Stimulated activated CD8-positive, alpha-beta memory T cell treated with anti-CD3 and anti-CD28 coated beads, Interleukin-12 subunit alpha, Interleukin-12 subunit beta, amount 100 ng/mL, for 1 hour (primary cell): ENCODE measurements at places on chromosomes 3 and 15.

DNA sequence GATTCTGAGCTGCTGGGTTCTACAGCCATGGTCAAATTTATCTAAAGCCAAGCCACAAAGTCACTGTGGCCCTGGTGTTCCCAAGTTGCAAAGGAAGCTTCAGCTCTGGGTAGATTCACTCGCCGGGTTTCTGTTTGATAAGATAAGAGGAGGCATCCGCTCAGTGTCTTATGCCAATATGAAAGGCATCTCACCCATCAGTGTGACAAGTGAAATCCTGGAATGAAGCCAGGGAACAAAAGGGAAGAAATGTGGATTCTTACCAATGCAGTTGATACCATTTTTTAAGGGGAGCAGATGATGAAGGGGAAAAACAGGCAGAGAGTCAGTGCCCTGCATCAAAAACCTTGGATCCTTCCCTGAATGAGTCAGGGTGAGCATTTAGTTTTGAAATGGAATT is 2.8 kb upstream of the CPNE4 start:
- no peak for DNase-seq

- DNase-seq = no peak
These were observed 228.2 kb downstream of the TCF12 start for GRCh38 chr15:57146506-57147201.

DNA sequence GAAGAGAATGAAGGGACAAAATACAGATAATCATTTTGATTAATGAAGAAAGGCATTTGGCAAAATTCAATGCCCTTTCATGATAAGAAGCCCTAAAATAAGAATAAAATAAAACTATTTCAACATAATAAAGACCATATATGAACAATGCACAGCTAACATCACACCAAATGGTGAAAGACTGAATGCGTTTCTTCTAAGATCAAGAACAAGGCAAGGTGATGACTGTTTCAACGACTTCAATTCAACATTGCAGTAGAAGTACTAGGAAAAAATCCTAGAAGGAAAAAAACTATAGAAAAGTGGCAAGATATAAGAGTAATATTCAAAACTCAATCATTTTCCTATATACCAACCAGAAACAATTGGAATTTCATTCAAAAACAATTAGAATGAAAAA is 280.1 kb upstream of the GRM7 start:
- no peak for DNase-seq

GRCh38 chr3:45387636-45388348 is 584 bp upstream of the LARS2 start:
- no peak for DNase-seq

- DNase-seq = no peak
These were observed 2.7 kb upstream of the WNT5A start for GRCh38 chr3:55489798-55490132.

DNA sequence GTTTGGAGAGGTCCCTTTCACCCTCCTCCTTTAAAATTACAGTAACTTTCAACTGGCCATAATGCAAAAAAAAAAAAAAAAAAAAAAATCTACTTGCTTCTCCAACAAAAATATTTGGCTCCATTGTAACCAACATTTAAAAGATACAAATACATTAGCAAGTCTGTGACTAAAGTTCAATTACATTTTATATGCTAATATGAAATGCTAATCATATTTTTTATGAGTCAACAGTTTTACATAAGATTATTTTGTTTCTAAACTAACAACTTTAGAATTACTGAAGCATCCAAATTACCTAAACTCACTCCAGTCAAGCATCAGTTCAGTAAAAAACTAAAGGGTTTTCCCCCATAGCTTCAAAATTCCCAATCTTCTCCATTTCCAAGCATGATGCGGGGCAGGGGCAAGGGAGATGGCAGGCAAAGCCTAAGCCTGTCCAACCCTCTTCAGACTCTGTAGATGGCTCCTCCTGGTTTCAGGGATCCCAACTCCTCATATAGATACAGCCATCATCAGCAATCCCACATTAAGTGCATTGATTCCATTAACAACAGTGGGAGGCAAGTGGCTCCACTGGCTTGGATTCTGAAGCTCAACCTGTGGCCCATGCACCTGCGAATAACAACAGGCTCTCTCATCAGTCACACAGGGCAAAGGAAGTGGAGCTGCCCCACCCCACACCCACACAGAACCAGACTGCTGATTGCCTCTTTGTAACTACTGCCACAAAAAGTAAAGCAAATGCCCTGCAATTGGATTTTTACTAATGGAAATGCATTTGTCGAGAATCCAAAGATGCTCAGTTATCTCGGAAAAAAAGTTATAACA is 15.0 kb downstream of the SFMBT1 start:
- peak; percentile 22 for DNase-seq

DNA sequence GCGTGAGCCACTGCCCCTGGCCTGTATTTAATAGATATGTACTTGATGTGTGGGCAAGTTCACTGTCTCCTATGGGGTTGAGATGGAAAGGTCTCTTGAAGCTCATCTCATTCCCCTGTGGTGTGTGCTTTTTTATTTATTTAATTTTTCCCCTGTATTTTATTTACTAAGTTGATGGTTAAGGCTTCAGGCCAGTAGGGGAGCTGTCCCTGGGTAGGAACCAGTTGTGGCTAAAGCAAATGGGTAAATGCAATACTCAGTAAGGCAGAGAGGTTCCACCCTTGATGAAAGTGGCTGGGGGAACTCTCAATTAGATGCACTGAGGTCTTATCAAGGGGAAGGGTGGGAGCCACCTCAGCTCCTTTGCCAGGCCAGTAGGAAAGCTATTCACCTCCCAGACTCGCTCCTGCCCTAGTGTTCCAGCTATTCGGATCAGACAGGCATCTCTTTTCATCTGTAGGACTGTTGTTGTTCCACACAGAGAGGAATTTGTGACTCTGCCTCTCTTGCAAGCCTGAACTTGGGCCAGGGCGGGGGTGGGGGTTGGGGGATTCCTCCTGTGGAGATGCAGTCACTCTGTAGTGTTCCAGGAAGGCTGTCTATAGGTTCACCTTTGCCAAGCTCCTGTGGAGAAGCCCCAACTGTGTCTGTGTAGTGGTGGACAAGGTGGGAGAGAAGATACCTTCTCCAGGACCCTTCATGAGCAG is 26.1 kb downstream of the PCCB start:
- no peak for DNase-seq

GRCh38 chr15:25783607-25784540 is 79.3 kb downstream of the ATP10A start:
- no peak for DNase-seq

DNA sequence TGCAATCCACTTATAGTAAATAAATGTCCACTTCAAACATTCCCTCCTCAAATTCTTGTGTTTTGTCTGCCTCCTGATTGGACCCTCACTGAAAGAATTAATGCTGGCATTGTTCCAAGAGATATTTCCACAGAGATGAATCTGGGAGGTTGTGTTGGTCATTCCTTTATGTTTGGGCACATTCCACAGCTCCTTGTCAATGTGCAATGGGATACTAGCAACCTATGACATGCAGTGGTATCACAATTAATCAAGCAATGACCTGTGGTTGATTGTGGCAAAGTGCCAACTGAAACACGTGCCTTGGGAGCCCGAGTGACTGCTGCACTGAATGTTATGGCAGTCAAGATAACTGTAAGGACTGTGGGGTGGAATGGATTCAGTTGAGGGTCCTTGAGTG is 55.0 kb upstream of the SNRPN start:
- no peak for DNase-seq

DNA sequence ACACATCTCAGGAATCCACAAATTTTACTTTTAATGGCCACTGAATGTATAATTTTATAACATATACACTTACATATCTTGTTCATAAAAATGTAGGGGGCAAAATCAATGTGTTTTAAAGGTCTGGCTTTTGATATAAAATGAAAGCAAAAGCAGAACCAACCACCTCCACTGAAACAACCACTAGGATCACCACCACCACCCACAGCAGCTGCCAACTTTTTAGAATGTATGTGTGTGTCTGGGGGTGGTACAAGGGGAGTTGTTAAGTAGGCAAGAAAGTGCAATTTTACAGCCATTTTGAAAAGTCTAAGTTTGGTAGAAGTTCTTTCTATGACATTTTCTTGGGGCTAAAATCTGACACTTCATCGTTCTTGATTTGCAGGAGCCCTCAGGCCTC is 44.0 kb downstream of the OTOL1 start:
- DNase-seq = no peak

GRCh38 chr3:23239211-23240068 is 36.3 kb downstream of the UBE2E2 start:
- no peak for DNase-seq

- no peak for DNase-seq
These were observed 42.1 kb downstream of the GOLGA6A start for GRCh38 chr15:74040109-74040850.

- DNase-seq = no peak
These were observed 2.1 kb upstream of the PLSCR1 start for GRCh38 chr3:146546366-146546965.

- DNase-seq = peak; percentile 45
These were observed 66.1 kb downstream of the SLC30A4 start for GRCh38 chr15:45456212-45457106.

GRCh38 chr15:85463276-85463892 is 83.0 kb downstream of the AKAP13 start:
- DNase-seq = no peak

- no peak for DNase-seq
These were observed 7.4 kb downstream of the STARD9 start for GRCh38 chr15:42582569-42583375.

DNA sequence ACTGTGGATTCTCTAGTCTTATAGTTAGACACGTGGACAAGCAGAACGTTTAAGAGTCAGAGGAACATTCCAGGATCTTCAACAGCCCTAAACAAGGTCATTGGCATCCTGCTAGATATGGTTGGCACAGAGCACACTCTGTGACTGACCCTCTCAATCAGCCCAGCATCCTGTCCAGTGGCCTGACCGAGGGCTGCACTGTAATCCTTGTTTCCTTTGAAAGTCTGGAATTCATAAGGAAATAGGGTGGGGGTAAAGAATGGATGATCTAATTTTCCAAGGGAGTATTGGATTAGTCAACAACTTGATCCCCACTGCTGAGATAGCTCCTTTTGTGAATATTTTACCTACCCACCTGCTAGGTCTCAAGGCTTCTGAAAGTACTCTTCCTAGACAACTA is 94.5 kb upstream of the DLG1 start:
- DNase-seq = no peak

GRCh38 chr3:9208605-9209152 is 40.8 kb downstream of the SRGAP3 start:
- DNase-seq = no peak

GRCh38 chr3:108200578-108200977 is 21.6 kb downstream of the IFT57 start:
- no peak for DNase-seq

- DNase-seq = no peak
These were observed 105.0 kb downstream of the SSR3 start for GRCh38 chr3:156449710-156450574.

GRCh38 chr3:41888368-41889076 is 73.4 kb downstream of the ULK4 start:
- DNase-seq = no peak

DNA sequence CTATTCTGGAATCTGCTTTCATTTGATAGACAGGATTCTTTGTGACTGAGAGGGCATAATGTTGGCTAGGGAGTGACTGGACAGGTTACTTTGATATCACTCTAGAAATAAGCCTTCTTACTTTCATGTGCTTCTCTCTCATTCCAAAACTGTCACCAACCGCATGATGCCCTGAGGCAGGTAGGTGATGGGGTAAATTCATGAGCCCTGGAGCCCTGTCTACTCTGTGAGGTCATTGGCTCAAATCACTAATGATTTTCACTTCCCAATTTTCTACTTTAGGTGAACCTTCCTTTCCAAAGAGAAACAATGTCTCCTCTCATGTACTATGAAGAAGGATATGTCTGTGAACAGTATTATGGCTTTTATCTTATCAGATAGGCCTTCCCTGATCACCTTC is 596.7 kb downstream of the TUSC7 start:
- DNase-seq = no peak

DNA sequence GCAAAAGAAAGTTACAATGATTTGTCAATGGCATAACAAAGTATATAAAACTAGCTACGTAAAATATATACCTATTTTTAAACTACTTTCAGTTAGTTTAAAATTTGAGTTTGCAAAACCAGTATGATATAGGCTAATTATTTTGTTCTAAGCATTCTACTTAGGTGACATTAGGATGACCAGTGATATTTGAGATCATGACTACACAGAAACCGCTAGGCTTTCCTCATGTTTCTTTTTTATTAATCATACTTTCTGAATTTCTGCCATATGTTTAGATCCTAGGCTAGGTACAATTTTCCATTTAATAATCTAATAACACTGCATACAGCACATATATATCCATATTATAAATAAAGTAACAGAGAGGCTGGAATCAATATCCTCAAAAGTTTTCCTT is 52.4 kb upstream of the XRN1 start:
- no peak for DNase-seq

GRCh38 chr3:121998030-121998580 is 23.9 kb downstream of the ILDR1 start:
- no peak for DNase-seq

DNA sequence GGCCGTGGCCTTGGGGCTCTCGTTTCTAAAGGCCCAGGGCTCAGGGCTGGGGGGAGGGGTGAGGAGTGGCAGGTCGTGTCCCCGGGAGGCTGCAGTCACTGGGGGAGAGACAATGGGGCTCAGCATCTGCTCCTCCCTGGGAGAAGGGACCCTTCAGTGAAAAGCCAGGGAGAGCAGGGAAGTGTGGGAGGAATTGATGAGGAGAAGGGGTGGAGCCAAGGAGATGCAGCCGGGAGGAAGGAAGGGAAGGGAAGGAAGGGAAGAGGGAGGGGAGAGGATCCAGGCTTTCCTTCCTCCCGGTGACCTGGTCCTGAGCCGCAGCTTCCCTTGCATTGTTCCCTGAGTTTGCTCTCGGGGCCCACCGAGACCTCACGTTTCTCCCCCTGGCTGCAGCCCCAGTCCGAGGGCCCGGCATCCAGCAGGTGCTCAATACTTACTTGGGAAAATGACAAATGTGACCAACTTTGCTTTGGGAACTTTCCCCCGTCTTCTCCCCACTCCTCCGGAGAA is 1.4 kb upstream of the ZNF710 start:
- no peak for DNase-seq

DNA sequence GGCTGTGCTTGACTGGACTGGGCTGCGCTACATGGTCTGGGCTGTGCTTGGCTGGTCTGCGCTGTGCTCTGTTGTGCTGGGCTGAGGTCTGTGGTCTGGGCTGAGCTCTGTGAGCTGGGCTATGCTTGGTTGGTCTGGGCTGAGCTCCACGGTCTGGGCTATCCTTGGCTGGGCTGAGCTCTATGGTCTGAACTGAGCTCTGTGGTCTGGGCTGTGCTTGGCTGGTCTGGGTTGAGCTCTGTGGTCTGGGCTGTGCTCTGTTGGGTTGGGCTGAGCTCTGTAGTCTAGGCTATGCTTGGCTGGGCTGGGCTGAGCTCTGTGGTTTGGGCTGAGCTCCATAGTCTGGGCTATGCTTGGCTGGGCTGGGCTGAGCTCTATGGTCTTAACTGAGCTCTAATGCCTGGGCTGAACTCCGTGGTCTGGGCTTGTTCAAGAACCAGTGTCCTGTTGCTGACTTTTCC is 92.0 kb downstream of the PLXNA1 start:
- no peak for DNase-seq
